ENCODE measurements at places on chromosomes 5 and 9. TPM values are rescaled to one million over a fixed set of nuclear protein-coding genes. Genes with fewer than 3 reads are reported as not detected.

GRCh38 chr9:113857875-113858274 is 18.2 kb upstream of the ZNF618 start:
- DNase-seq: no peak

MTX3 gene
- total RNA-seq: 13.0 TPM

DNA sequence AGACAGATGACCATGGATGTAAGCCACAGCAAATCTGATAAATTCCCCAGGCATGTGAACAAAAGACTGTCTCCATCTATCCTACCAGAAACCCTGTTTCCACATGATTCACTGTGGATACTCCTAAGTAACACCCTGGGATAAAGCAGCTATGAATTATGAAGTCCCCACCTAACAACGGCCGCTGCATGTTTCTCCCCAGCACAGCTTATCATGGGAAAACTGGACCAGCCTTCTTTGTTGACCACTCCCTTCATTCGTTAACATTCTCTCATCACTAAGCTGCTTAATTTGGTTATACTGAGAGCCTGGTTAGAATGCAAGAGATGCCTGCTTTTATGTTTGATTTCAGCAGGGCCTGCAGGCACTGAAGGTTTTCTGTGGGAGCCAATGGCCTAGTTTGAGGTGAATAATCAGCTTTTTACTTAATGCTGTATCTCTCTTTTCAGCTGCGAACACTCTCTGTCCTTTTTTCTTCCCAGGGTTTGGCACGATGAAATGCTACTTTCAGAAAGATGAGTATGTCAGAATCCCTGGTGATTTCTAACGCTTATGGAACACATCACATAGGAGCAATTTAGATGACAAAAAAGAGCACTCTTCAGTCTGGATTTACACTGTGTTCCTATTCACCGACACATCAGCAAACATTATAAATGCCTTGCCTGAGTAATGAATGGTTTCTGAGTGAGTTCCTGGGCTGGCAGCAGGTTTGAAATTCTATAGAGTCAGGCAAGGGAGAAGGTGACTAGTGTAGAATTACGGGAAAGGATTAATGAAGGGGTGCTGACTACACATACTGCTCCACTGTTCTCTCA is 318.4 kb upstream of the ZNF608 start:
- no peak for DNase-seq

DNA sequence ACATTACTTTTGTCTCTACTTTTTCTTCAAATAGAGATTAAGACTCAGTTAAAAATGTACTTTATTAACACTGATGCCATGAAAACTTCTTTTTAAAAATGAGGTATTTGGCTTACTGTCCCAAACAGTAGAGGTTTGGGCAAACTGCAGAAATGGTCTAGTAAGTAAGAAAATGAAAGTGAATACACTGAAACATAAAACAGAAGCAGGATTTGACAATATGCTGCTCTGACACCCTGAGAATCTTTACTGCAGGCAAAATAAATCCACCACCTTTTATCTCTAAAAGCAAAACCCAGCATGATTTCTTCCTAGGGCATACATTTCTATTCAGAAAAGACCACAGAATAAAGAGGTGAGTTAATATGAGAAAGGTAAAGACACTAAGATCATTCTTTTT is 86.2 kb downstream of the SLC38A9 start:
- DNase-seq: no peak

DNA sequence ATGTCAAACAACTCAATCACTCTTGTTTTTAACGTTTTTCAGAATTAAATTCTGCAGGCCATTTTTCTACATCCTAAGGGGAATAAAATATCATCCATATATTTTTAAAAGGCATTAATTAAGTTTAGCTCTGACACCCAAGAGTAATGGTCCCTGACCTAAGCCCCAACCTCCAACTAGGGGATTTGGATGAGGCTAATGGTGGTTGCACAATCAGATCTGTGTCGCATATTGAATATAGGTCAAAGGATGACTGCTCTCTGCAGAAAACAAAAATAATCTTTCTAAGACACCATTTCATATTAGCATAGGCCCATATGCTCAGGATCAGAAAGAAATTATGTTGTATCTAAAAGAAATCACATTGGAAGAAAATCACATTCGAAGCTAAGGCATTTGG is 20.7 kb downstream of the CDH6 start:
- no peak for DNase-seq

GRCh38 chr9:81613002-81613812 is 76.1 kb downstream of the TLE1 start:
- no peak for DNase-seq

- no peak for DNase-seq
These were observed 205.0 kb upstream of the ZNF462 start for GRCh38 chr9:106657926-106658325.

DNA sequence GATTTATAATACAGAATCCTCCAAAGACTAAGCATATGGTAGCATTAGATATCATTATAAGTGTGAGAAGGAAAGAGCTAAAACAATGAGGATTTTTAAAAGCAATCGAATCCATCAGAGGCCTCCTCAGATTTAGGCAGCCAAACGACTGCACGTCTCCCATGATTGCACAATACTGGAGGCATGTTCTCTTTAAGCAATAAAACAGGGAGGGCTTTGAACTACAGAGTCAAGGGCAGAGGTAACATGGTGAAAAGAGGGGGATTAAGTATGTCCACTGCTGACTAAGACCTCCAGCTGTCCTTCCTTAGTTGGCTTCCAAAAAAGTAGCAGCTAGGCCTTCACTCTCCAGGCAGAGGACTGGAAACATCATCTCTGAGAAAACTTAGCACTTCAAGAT is 298.7 kb upstream of the RGMB start:
- no peak for DNase-seq

GRCh38 chr5:14406554-14406849 is 175.1 kb upstream of the OTULINL start:
- DNase-seq: no peak

GRCh38 chr9:21473236-21473635 is 8.9 kb downstream of the IFNE start:
- no peak for DNase-seq

- no peak for DNase-seq
These were observed 262.9 kb downstream of the SPOCK1 start for GRCh38 chr5:137236252-137236651.

DNA sequence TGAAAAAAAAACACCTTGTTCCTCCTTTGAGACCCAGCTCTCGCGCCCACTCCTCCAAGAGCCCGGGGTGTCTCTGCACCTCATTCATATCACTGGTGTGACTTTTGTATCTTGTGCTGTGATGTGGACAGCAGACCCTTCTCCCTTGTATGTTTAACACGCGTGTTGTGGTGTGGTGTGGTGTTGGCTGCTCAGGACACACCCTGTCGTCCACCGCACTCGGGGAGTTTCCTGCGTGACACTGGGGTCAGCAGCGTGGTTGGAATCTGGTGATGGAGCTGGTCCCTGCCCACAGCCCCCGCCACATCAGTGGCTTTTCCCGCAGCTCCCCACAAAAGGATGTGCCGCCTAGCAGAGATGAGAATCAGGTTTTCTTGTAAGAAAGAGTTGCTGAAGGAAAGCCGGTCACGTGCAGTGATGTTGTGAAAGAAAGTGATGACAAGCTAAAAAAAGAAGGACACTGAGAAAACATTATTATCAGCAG is 61.5 kb downstream of the TENT4A start:
- DNase-seq: no peak

BASP1 gene
- 46.9 TPM for total RNA-seq

CDH9 gene
- total RNA-seq: not detected

GRCh38 chr9:31103836-31104235 is 1280.6 kb upstream of the ACO1 start:
- DNase-seq: no peak

GRCh38 chr9:34612788-34613390 is 992 bp upstream of the RPP25L start:
- DNase-seq: no peak

TMC1 gene
- total RNA-seq: 0.48 TPM

DNA sequence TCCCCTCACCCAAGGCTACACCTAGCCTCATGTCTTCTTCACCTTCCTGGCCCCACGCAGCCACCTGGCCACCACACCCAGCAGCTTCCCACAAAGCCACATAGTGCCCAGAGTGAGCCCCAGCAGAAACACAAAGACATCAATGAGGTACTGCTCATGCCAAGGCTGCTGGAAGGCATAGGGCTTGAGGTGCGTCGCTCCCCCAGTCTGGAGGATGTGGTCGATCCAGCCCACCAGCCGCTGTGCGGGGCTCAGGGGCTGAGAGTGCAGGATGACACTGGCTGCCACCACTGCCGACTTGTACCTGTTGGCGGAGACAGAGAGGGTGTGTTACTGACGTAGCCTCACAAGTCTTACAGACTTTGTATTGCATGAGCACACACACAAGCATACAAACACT is 15.8 kb upstream of the CAPSL start:
- DNase-seq: no peak

C9 gene
- not detected for total RNA-seq

- DNase-seq: peak; percentile 84
These were observed 144.6 kb upstream of the PPP1R26 start for GRCh38 chr9:135334953-135335460.

ADAMTSL2 gene
- 2.5 TPM for total RNA-seq

DNA sequence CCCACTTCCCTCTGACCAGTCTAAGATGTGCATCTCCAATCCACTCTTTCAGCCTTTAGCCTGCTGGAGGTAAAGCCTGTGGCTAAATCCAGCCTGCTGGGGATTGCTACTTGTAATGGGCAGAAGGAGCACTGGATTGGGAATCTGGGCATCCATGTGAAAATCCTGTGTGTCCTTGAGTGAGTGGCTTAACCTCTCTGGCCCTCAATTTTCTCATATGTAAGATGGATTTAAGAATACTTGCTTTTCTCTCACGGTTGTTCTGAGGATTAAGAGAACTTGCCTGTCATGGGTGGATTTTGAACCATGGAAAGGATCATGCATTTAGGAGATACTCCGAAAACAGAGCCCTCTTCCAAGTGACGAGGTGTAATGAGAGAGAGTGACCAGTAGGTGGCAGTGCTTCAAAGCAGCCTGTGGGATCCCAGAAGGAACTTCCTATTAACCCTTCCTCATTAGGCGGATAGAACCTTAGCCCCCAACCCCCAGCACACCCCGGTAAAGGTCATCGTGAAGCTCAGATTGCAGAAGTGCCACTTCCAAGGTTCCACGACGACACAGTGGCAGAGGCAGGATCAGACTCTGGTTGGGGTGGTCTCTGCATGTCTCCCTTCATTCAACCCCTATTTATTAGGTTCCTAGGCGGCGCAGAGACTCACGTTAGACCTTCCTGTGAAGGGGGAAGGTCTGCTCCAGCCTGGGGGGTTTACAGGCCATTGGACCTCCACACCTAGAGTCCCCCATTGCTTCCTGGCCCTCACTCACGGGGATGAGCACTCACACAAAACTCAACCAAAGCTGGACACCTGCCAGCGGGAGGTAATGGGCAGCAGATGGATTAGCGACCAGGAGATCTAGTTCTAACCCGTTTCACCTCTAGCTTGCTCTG is 68.7 kb upstream of the ZNF618 start:
- no peak for DNase-seq

GRCh38 chr5:73709536-73710129 is 83.6 kb downstream of the ARHGEF28 start:
- DNase-seq: no peak

TLX3 gene
- total RNA-seq: not detected
